Glutamatergic neuron (in vitro differentiated cells): ENCODE measurements at places on chromosomes 12 and 14. TPM values are rescaled to one million over a fixed set of nuclear protein-coding genes. Genes with fewer than 3 reads are reported as not detected.
A peak's percentile ranks its signal among the peaks of the same experiment; 100 is the strongest.

SERPINA9 gene
- total RNA-seq: not detected

CLEC4D gene
- not detected for total RNA-seq

LIN7A gene
- total RNA-seq: 41.9 TPM

GPR84 gene
- not detected for total RNA-seq

GALNT8 gene
- total RNA-seq: 25.3 TPM

MGAT4C gene
- 0.98 TPM for total RNA-seq

SLC38A1 gene
- 232 TPM for total RNA-seq

SSPN gene
- total RNA-seq: 0.91 TPM

SCNN1A gene
- 0.74 TPM for total RNA-seq

ADCY4 gene
- not detected for total RNA-seq

PTPRR gene
- 0.34 TPM for total RNA-seq

CCDC63 gene
- 0.32 TPM for total RNA-seq

DIO3 gene
- total RNA-seq: not detected

RAPGEF3 gene
- 0.81 TPM for total RNA-seq

GPR65 gene
- not detected for total RNA-seq

EIF2S3B gene
- 4.1 TPM for total RNA-seq

RDH16 gene
- 0.74 TPM for total RNA-seq

PMEL gene
- 851 TPM for total RNA-seq

GRCh38 chr14:99718031-99718810 lies 34.1 kb downstream of the CYP46A1 start:
- H3K36me3 ChIP-seq: no peaks in the 10 kb centered on the region
- H3K4me1 ChIP-seq: peaks cover 9% of the 10 kb centered on the region
- H3K27me3 ChIP-seq: peaks cover 1% of the 10 kb centered on the region
- H3K27ac ChIP-seq: no peak overlapping the region
- DNase-seq: no peak

DNA sequence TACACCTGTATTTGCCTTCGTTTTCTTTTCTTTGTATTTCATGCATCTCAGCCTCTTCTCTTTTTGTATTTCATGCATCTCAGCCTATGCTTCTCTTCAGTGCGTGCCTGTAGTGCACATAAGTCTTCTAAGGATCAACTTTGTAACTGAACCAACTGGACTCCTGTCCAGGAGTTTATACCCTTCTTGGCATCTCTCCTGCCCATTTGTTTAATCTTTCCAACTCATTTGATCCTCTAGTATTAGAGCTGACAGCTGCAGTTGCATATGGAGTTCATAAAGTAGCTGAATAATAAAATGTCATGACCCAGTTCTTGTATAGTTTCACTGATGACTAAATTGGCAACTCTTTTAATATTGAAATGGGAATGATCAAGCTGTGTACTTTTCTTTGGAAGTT lies 89.7 kb downstream of the FGD4 start:
- H3K4me1 ChIP-seq: no peaks in the 10 kb centered on the region
- no peak for DNase-seq
- H3K36me3 ChIP-seq: no peaks in the 10 kb centered on the region
- H3K27me3 ChIP-seq: no peaks in the 10 kb centered on the region
- no peak overlapping the region for H3K4me3 ChIP-seq
- no peak overlapping the region for H3K27ac ChIP-seq

GRCh38 chr14:21043974-21044618 lies 1.9 kb downstream of the RNASE7 start:
- peaks cover 4% of the 10 kb centered on the region for H3K27me3 ChIP-seq
- peaks cover 15% of the 10 kb centered on the region for H3K4me1 ChIP-seq
- no peaks in the 10 kb centered on the region for H3K36me3 ChIP-seq

- no peak for DNase-seq
- no peaks in the 10 kb centered on the region for H3K4me1 ChIP-seq
- H3K27me3 ChIP-seq: no peaks in the 10 kb centered on the region
- no peak overlapping the region for H3K4me3 ChIP-seq
- no peak overlapping the region for H3K27ac ChIP-seq
These were observed 9.1 kb downstream of the SNX6 start for GRCh38 chr14:34620839-34621238.

GRCh38 chr14:79660053-79660939 lies 551.0 kb downstream of the DIO2 start:
- no peak overlapping the region for H3K4me3 ChIP-seq

GRCh38 chr12:129069886-129070285 lies 216.6 kb downstream of the GLT1D1 start:
- H3K36me3 ChIP-seq: peaks cover 27% of the 10 kb centered on the region
- H3K4me1 ChIP-seq: peaks cover 11% of the 10 kb centered on the region
- H3K27ac ChIP-seq: no peak overlapping the region
- DNase-seq: no peak
- H3K4me3 ChIP-seq: no peak overlapping the region

GRCh38 chr12:12294215-12295005 lies 27.6 kb upstream of the LRP6 start:
- no peaks in the 10 kb centered on the region for H3K27me3 ChIP-seq
- no peak overlapping the region for H3K4me3 ChIP-seq
- H3K36me3 ChIP-seq: no peaks in the 10 kb centered on the region
- H3K4me1 ChIP-seq: no peaks in the 10 kb centered on the region
- DNase-seq: no peak

DNA sequence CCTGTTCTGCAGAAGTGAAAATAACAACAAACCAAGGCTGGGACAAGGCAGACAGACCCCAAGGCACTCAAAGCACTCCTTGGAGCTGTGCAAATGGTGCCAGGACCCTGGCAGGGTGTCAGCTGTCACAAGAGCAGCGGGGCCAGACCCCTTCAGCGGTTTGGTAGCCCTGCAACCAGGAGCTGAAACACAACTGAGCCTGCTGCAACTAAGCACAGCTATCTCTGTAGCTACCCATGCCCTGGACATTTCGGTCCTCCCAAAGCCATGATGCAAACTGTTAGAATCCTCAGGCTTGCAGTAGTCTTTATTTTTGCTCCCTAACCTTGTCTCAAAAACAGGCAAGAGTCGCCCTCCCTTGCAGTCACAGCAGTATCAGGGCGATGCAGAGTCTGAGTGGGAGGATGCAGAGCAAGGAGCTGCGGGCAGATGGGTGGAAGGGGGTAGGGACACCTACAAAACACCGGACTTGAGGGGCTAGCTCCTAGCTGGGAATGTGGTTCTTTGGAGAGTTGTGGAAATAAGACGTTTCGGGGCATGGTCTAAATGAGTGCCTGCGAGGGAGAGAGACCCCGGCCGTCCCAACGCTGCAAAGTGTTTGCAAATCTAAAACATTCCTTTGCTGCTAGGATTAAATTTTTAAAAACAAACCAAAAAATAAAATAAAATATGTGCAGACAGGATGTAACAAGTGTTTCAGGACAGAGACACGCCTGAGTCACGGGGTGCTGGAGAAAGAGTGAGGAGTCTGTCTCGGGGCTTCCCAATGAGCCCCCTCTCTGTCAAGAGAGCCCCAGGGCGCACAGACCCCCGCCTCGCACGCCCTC lies 1.0 kb downstream of the NUAK1 start:
- no peaks in the 10 kb centered on the region for H3K36me3 ChIP-seq
- peak overlapping the region; percentile 53 for H3K27ac ChIP-seq
- peaks cover 4% of the 10 kb centered on the region for H3K27me3 ChIP-seq
- H3K4me1 ChIP-seq: peaks cover 20% of the 10 kb centered on the region
- peak overlapping the region; percentile 86 for H3K4me3 ChIP-seq

- H3K27ac ChIP-seq: no peak overlapping the region
- no peak overlapping the region for H3K4me3 ChIP-seq
- no peak for DNase-seq
These were observed 106.2 kb downstream of the TMEM30B start for GRCh38 chr14:61174987-61175386.

- H3K4me3 ChIP-seq: no peak overlapping the region
- no peaks in the 10 kb centered on the region for H3K27me3 ChIP-seq
- DNase-seq: no peak
- no peaks in the 10 kb centered on the region for H3K4me1 ChIP-seq
- no peak overlapping the region for H3K27ac ChIP-seq
- no peaks in the 10 kb centered on the region for H3K36me3 ChIP-seq
These were observed 102.8 kb upstream of the EGLN3 start for GRCh38 chr14:34053666-34054065.

DNA sequence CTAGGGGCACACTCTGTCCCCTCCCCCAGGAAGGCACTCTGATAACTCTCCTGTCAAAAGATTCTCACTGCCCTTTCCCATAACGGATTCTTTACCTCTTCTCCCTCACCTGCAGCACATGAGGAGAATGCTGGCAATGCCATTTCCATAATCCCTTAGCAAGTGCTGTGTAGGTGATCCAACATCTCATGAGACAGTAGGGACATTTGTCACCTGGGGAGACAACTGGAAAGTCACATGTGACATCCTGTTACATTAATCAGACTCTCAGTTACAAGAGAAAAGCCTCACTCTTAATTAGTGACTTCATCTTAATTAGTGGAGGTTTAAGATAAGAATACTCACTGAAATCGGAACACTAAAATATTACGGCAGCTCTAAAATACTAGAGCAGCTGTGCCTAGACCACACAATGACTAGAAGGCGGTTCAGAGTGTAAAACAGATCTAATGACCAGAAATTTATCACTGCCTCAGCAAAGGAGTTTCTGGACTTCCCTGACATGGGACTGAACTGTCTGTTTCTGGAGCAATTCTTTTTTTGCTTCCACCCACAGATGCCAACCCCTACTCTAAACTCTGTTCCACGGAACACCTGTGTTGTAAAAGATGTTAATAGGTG lies 75.1 kb downstream of the SPTSSA start:
- peaks cover 6% of the 10 kb centered on the region for H3K36me3 ChIP-seq
- peaks cover 4% of the 10 kb centered on the region for H3K27me3 ChIP-seq
- no peak overlapping the region for H3K4me3 ChIP-seq
- peaks cover 15% of the 10 kb centered on the region for H3K4me1 ChIP-seq

- no peak for DNase-seq
- no peaks in the 10 kb centered on the region for H3K36me3 ChIP-seq
- peak overlapping the region; percentile 63 for H3K4me3 ChIP-seq
- H3K4me1 ChIP-seq: peaks cover 49% of the 10 kb centered on the region
- H3K27ac ChIP-seq: peak overlapping the region; percentile 75
These were observed 213.5 kb upstream of the KRR1 start for GRCh38 chr12:75724928-75725312.

GRCh38 chr12:23281295-23281694 lies 656.3 kb downstream of the ETNK1 start:
- H3K4me3 ChIP-seq: no peak overlapping the region
- no peak overlapping the region for H3K27ac ChIP-seq
- no peak for DNase-seq

GRCh38 chr12:100243137-100243536 lies 23.7 kb downstream of the DEPDC4 start:
- H3K4me1 ChIP-seq: no peaks in the 10 kb centered on the region
- no peak overlapping the region for H3K27ac ChIP-seq
- H3K4me3 ChIP-seq: no peak overlapping the region
- DNase-seq: no peak

GRCh38 chr12:107486140-107486892 lies 199.3 kb upstream of the PWP1 start:
- H3K36me3 ChIP-seq: no peaks in the 10 kb centered on the region
- no peak overlapping the region for H3K27ac ChIP-seq
- H3K27me3 ChIP-seq: peaks cover 5% of the 10 kb centered on the region

DNA sequence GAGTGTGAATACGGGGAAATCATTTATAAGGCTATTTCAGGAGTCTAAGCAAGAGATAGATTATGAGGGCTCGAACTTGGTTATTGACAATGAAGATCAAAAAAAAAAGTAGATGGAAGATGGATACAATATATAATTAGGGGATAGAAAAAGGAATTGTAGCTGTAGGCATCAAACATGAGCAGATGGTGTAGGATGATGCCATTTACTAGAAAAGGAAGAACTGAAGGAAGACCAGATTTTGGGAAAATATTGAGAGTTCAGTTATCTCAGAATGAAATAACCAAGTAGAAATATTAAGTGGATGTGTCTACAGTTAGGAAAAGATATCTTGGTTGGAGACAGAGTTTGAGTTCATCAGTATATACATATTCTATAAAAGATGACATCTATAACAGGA lies 109.6 kb downstream of the CNTN1 start:
- peaks cover 4% of the 10 kb centered on the region for H3K4me1 ChIP-seq
- H3K27me3 ChIP-seq: peaks cover 3% of the 10 kb centered on the region
- H3K27ac ChIP-seq: no peak overlapping the region

GRCh38 chr14:59377991-59378601 lies 87.1 kb downstream of the GPR135 start:
- no peaks in the 10 kb centered on the region for H3K4me1 ChIP-seq
- no peaks in the 10 kb centered on the region for H3K36me3 ChIP-seq
- no peak overlapping the region for H3K4me3 ChIP-seq
- no peak for DNase-seq
- no peak overlapping the region for H3K27ac ChIP-seq

GRCh38 chr14:60563113-60563512 lies 54.2 kb downstream of the SIX6 start:
- H3K36me3 ChIP-seq: no peaks in the 10 kb centered on the region
- H3K4me3 ChIP-seq: no peak overlapping the region
- no peak overlapping the region for H3K27ac ChIP-seq
- H3K27me3 ChIP-seq: no peaks in the 10 kb centered on the region
- DNase-seq: no peak

GRCh38 chr12:57576613-57577160 lies 14.3 kb upstream of the PIP4K2C start:
- peaks cover 13% of the 10 kb centered on the region for H3K36me3 ChIP-seq
- H3K27ac ChIP-seq: no peak overlapping the region
- H3K4me3 ChIP-seq: no peak overlapping the region

- peaks cover 6% of the 10 kb centered on the region for H3K27me3 ChIP-seq
- no peak overlapping the region for H3K27ac ChIP-seq
- H3K4me3 ChIP-seq: no peak overlapping the region
- DNase-seq: no peak
- H3K4me1 ChIP-seq: peaks cover 10% of the 10 kb centered on the region
These were observed 41.5 kb downstream of the BCL11B start for GRCh38 chr14:99230208-99231151.

DNA sequence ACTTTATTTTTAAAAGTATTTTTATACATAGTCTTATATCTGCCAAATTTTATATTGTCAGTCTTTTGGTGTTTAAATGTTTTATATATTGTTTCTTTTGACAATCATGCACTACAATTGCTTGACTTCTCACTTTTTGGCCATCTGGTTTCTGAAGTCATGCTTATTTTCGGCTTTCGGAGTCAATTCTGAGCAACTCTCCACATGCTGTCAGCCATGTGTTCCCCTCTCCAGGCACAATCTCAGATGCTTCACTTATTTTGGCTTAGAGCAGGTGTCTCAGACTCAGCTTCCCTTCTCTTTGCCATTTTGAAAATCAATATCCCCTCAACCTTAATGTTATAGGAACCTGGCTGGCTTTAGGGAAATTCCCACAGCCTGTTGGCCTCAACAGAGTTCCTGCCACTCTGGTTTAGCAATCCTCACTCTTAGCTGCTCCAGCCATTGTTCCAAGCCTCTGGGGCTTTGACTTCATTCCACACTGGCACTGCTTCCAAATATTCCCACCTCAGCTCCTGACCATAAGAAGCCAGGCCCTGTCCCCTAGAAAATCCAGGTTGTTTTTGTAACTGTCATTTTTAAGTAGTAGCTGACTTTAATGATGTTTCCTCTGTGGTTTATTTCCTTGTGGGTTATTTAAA lies 125.5 kb upstream of the FAR2 start:
- no peaks in the 10 kb centered on the region for H3K27me3 ChIP-seq
- peaks cover 12% of the 10 kb centered on the region for H3K4me1 ChIP-seq

- no peak overlapping the region for H3K4me3 ChIP-seq
- no peak for DNase-seq
- H3K36me3 ChIP-seq: peaks cover 14% of the 10 kb centered on the region
- no peak overlapping the region for H3K27ac ChIP-seq
These were observed 121.2 kb upstream of the DAAM1 start for GRCh38 chr14:59067127-59067894.
